Femur (tissue), 1 donor: ENCODE measurements at places on chromosomes 2 and 18.
A peak's percentile ranks its signal among the peaks of the same experiment; 100 is the strongest.

GRCh38 chr2:44612276-44612675, 250.5 kb downstream of the CAMKMT start:
- no peak for DNase-seq

- no peak for DNase-seq
These were observed 61.9 kb upstream of the CREB1 start for GRCh38 chr2:207467716-207468347.

GRCh38 chr18:76565238-76566173, 70.5 kb upstream of the ZNF516 start:
- peak; percentile 89 for DNase-seq

DNA sequence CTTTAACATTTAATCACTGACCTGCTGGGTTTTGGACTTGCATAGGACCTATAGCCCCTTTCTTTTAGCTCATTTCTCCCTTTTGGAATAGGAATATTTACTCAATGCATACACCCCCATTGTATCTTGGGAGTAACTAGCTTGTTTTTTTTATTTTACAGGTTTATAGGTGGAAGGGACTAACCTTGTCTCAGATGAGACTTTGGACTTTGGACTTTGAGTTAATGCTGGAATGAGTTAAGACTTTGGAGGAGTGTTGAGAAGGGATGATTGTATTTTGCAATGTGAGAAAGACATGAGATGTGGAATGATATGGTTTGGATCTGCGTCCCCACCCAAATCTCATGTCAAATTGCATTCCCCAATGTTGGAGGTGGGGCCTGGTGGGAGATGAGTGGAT, 43.2 kb upstream of the SPATS2L start:
- no peak for DNase-seq

- no peak for DNase-seq
These were observed 128.6 kb downstream of the ZFP36L2 start for GRCh38 chr2:43097644-43098408.

- DNase-seq = no peak
These were observed 25.1 kb upstream of the ARHGAP25 start for GRCh38 chr2:68709421-68709911.

GRCh38 chr2:113915082-113915819, 25.4 kb downstream of the ACTR3 start:
- DNase-seq = no peak

- no peak for DNase-seq
These were observed 90.3 kb downstream of the HDAC4 start for GRCh38 chr2:239310401-239311061.

GRCh38 chr18:12886498-12887126, 2.6 kb upstream of the PTPN2 start:
- no peak for DNase-seq

GRCh38 chr2:207015901-207016300, 76.6 kb downstream of the CPO start:
- DNase-seq = no peak

GRCh38 chr18:11163665-11164064, 14.3 kb upstream of the PIEZO2 start:
- no peak for DNase-seq

- no peak for DNase-seq
These were observed 1.8 kb downstream of the ENOSF1 start for GRCh38 chr18:710418-711300.

- DNase-seq = peak; percentile 36
These were observed 124.0 kb downstream of the GAREM1 start for GRCh38 chr18:32346671-32347070.

GRCh38 chr2:229249536-229249935, 21.6 kb downstream of the PID1 start:
- DNase-seq = no peak

DNA sequence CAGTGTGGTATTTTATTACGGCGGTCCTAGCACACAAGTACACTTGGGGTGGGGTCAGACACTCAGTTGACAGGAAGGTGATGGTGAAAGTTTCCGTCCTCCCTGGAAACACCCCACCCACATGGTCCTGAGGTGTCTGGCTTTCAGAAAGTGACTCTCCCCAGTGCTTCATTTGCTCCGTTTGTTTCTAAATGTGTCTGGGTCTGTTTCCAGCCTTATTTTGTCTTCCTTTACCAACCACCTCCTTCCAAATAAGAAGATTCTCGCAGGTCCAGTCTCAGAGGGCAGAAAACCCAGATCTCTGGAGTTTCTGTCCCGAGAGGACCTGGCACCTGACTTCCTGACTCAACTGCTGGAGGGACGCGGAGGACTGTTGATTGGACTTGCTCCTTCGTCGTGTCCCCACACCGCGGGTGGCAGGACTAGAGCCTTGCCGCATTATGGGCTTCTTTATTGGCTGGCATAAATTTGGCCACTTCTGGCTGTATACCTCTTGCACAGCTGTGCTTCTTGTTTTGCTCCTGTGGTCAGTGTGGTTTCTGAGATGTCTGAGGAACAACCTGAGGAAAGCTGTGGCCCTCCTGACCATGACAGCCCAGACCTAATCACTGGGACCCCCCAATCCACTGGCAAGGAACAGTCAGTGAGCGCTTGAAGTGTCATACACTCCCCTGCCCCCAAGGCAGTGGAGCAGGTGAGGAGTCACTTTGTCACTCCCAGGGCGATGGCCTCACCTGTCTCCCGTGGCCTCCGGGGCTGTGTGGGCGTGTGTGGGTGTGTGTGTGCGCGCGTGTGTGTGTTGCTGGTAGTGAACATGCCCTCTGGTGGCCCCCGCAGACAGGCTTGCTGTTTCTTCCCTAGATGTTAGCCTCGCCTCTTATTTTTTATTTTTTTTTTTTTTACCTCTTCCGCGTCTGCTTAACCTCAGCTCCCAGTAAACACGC, 45.6 kb downstream of the MEX3C start:
- DNase-seq = no peak
